ENCODE measurements at places on chromosomes 3 and 15.

- no peak for DNase-seq
Observed at GRCh38 chr15:83587091-83587490, 66.8 kb upstream of the ADAMTSL3 start.

- no peak for DNase-seq
Observed at GRCh38 chr3:151262871-151263525, 15.3 kb downstream of the P2RY14 start.

- DNase-seq = no peak
Observed at GRCh38 chr3:156718622-156719306, 44.4 kb downstream of the TIPARP start.

DNA sequence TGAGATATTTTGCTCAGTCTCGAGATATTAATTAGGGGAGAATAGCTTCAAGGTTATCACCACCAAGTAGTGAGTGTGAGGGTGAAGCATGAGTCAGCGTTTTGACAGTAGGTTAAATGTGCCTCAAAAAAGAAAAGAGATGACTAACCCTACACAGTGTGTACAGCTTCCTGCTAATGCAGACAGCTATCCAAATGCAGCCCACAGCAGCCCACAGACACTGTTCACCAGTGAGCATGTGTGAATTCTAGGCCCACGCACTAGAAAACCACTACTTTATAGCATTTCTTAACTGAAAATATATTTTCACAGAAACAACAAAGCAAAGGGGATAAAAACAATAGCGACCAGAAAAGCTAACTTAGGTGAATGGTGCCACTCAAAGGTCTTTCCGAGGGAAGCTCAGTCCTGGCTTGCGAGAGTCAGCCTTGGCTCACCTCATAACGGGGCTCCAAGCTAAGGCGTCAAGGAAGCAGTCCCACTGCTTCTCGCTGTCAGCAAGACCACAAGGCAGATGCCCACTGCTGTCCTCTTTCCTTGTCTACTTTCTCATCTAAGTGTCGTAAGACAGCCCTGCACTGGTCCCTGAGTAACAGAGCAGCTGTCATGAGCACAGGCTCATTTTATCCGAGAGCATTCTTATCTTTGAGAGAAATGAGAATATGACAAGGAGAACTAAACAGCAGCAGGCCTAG lies 47.6 kb downstream of the TXNRD3 start:
- DNase-seq = no peak

- no peak for DNase-seq
Observed at GRCh38 chr3:50620420-50620819, 3.5 kb downstream of the MAPKAPK3 start.

DNA sequence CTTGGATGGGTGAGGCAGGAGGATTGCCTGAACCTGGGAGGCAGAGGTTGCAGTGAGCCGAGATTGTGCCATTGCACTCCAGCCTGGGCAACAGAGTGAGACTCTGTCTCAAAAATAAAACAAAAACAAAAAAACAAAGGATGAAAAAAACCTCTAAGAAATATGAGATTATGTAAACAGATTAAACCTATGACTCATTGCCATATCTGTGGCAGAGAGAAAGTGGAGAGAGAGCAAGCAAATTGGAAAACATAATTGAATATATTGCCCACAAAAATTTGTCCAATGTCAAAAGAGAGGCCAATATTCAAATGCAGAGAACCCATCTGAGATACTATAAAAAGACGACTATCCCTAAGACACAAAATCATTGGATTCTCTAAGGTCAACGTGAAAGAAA lies 1106.0 kb downstream of the OTOL1 start:
- DNase-seq = no peak

DNA sequence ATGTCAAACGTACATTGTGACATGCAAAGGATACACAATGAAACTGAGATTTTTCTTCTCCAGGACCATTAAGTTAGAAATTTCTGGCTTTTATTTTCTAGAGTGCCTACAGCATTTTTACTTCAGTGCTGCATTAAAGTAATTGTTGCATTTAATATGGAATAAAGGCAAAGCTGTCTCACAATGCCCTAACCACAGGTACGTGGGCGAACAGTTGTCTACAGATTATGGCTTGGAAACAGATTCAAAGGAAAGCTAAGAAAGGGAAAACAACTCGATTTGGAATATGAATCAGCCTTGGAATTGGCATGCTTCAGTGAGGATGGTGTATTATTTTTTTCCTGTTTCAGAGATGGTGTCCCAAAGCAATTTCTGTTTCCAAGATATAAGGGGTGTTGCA lies 79.1 kb upstream of the TUSC7 start:
- no peak for DNase-seq

GRCh38 chr3:16866571-16866970 lies 18.2 kb upstream of the PLCL2 start:
- no peak for DNase-seq

- DNase-seq = no peak
Observed at GRCh38 chr3:66267906-66268305, 47.1 kb downstream of the SLC25A26 start.

- DNase-seq = no peak
Observed at GRCh38 chr15:76929011-76929760, 2.4 kb upstream of the RCN2 start.

DNA sequence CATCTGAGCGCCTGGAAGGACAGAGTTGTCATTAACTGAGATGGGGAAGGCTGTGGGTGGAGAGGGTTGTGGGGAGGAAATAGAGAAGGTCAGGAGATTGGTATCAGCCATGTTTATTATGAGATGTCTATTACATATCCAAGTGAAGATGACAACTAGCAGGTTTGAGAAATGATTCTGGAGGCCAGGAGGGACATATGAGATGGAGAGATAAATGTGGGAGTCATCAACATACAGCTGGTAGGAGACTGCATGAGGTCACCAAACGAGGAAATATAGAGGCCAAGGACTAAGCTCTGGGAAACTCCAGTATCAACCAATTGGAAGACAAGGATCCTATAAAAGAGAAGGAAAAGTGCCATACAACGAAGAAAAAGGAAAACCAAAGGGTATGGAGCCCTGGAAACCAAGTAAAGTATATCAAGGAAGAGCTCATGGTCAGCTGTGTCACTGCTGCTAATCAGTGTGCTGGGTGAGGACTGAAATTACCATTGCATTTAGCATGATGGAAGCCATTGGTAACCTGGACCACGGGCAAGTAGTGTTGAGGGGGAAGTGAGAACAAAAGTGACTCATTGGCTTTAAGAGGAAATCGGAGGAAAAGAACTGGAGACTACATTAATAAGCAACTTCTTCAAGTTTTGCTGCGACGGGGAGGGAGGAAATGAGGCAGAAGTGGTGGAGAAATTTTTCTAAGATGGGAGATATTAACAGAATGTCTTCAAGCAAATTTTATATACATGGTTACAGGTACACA lies 14.0 kb upstream of the UACA start:
- no peak for DNase-seq

GRCh38 chr3:123602325-123602724 lies 17.5 kb upstream of the HACD2 start:
- no peak for DNase-seq

GRCh38 chr3:31908391-31909097 lies 72.5 kb downstream of the OSBPL10 start:
- no peak for DNase-seq

DNA sequence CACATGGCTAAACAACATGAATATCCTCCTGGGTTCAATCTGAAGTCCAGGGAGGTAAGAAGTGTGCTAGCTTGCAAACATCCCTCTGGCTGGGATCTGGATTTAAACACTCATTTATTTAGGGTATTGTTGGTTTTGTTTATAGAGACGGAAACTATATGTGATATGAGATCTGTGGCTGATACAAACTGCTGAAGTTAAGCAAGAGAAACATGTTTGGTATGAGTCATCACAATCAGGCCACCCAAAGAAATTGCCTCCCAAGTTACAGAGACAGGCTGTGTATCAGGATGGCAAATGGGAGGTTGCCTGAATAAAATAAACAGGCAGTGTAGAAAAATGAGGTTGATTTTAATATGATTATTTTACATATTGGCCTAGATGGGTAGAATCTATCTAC lies 562.1 kb downstream of the IGSF11 start:
- no peak for DNase-seq

- DNase-seq = no peak
Observed at GRCh38 chr3:105899516-105899915, 30.7 kb upstream of the CBLB start.

DNA sequence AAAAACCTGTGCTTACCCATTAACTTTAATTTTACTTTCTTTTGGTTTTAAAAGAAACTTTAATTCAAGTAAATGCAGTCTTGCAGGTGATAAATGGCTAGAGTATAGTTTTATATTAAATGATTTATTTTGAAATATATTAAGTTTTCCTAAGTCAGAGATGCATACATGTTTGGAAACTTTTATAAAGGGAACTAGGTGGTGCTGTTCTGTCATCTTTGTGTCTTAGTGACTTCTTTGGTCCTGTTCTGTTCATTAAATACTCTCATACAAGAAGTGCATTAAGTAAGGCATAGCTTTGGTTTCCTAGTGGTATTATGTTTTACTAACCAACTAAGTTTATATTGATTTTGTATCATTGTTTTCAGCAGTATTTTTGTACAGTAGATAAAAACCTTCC lies 15.6 kb downstream of the CADM2 start:
- DNase-seq = no peak
